ENCODE measurements at places on chromosomes 13 and 19.

GRCh38 chr19:51227326-51227725 is 2.4 kb downstream of the CD33 start:
- no peak for DNase-seq

DNA sequence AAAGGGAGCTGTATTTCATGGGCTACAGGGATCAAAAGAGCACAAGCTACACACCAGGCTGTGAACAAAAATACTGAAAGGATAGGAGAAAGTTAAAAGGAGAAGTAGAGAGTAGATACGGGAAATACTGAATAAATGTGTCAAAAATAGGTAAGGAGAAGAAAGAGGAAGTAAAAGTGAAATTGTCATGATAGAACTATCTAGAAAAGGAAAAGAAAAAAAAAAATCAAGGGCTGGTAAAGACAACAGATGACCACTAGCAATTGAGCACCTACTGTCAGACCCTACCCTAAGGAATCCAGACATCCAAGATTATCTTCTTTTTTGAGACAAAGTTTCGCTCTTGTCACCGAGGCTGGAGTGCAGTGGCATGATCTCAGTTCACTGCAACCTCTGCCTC is 4.8 kb downstream of the RUBCNL start:
- DNase-seq = peak; percentile 44

DNA sequence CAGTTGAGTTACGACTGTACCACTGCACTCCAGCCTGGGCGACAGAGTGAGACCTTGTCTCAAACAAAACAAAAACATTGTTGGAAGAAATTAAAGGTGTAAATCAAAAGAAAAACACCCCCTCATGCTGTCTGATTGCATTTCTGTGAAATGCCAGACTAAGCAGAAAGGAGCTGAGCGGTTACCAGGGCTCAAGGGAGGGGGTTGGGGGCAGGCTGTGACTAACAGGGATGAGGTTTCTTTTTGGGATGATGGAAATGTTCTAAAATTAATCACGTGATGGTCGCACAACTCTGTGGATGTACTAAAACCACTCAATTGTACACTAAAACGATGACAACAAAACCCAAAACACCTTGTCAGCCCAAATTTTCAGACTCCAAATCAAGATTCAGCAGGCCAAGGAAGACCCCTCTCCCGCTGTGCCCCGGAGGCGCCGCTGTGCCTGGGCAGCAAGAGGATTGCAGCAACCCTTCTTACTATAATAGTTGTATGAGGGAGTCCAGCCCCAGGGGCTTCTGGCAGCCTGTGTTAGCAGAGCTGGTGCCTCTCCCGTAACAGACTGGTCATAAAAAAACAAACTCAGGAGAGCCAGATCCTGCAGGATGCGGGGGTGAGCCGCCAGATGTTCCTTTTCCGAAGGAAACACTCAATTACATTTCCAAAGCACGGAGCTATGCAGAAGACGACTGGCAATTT is 20.9 kb downstream of the CAPS start:
- DNase-seq = no peak

DNA sequence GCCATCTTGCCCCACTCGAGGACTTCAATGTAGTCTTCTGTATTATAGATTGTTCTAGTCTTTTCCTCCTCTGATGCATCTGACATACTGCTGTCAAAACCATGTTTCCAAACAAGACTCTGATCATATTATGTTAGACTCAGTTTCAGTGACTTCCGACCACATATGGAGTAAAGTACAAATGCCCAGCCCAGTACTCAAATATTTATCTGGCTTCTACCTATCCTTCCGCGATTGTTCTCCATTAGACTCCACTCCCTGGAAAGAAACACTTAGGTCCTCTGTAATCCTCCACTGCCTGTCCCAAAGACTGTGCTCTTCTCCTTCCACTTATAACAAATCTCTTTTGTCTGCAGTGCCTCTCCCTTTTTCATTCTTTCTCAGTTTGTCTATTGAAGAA is 439.5 kb downstream of the EFNB2 start:
- no peak for DNase-seq

DNA sequence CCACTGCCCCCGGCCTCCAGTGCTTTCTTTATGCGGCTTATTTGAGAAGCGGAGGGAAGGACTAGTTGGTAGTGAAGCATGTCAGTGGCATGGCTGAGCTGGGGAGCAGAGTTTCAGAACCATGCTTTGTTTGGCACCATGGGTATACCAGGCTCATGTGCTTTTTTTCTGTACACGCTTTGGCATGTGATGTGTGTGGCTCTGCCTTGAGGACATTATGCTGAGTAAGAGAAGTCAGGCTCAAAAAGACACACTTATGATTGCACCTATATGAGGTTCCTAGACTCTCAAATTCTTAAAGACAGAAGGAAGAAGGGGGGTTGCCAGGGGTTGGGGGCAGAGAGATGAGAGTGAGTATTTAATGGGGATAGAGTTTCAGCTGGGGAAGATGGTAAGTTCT is 21.3 kb downstream of the GATAD2A start:
- DNase-seq = no peak

- DNase-seq = no peak
Measured at GRCh38 chr13:111123221-111123620, 8.1 kb downstream of the ARHGEF7 start.

GRCh38 chr13:32159137-32159869 is 127.7 kb downstream of the FRY start:
- DNase-seq = no peak

DNA sequence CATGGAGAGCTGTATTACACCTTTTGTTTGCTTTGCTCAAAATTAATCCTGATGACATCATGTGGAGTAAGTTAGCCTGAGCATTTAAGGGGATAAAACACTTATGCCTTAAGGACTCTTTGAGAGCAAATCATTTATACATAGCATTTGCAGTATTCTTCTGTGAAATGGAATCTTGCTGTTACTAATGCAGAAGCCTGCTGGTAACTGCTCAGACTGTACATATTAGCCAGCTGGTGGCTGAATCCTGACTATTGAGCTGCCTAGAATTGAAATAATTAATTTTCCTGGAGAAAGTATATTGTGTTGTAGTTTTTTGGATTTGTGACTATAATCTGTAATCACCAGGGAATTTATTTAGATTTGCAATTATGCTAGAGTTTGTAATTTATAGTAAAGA is 363.2 kb downstream of the GPC6 start:
- no peak for DNase-seq

DNA sequence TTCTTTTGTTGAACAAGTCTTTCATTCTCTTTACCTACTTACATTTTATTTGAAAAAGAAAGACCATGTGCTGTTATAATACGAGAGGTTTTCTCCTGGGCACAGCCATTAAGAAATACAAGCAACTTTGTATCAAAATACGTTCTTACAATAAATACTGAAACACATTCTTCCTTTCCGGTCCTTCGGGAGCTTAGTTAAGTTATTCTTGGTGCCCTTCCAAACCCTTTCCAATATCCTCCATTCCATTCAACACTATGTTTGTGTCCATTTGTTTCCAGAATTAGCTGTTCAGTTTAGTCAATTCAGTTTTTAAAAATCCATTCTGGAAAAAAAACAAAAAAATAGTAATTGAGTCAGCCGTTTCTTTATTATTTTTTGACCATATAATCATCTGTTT is 746.8 kb upstream of the SLC10A2 start:
- no peak for DNase-seq

DNA sequence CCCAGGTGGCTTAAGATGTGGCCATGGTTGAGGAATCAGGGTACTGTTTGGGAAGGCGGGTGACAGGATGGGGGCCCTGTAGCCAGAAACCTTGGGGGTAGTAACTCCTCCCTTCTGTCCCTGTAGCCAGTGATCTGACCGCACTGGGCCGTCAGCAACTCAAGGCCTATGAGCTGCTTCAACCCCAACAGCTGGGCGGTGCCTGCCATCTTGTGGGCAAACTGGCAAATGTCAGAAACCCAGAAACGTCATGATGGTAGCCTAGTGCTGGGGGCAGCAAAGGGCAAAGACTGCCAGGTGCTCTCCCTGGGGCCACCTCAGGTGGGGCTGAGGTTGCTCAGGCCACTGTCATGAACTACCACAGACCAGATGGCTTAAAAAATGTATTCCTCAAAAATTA is 3.5 kb downstream of the COPE start:
- peak; percentile 68 for DNase-seq

DNA sequence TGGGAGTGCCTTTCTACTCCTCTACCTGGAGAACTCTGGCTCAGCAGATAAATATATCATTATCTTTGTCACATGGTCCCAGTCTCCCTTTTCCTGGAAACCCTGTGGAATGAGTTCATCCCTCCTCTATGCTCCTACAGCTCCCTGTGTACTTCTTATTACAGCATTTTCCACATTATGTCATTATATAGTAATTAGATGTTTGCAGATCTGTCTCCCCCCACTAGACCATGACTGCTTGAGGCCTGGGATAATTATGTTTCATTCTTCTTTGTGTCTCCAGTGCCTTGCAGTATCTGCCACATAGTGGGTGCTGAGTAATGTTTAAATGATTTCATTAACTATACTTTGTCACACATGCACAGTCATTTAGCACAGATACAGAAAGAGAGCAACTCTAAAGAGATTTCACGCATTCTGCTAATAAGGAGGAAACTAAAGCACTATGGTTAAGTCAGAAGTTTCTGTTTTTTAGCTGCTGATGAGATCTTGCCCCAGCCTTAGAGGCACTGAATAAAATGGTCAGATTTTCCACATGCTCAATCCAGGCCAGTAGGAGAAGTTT is 66.1 kb upstream of the DIAPH3 start:
- DNase-seq = no peak

DNA sequence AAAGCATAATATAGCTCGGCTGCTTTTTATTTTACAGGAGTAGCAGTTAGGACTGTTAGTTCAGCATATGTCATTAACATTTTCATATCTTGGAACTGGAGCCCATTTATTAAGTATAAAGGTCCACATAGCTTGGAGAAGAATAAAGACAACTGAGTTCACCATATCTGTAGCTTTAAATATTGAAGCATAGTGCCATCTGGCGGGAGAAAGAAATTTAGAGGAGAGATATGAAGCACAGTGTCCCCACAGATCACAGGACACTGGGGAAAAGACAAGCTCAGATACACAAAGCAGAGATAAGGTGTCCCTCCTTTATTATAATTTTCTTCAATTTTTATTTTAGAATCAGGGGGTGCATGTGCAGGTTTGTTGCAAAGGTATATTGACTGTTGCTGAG is 104.7 kb upstream of the FREM2 start:
- no peak for DNase-seq

GRCh38 chr19:43983544-43983911 is 460 bp upstream of the ZNF155 start:
- no peak for DNase-seq

DNA sequence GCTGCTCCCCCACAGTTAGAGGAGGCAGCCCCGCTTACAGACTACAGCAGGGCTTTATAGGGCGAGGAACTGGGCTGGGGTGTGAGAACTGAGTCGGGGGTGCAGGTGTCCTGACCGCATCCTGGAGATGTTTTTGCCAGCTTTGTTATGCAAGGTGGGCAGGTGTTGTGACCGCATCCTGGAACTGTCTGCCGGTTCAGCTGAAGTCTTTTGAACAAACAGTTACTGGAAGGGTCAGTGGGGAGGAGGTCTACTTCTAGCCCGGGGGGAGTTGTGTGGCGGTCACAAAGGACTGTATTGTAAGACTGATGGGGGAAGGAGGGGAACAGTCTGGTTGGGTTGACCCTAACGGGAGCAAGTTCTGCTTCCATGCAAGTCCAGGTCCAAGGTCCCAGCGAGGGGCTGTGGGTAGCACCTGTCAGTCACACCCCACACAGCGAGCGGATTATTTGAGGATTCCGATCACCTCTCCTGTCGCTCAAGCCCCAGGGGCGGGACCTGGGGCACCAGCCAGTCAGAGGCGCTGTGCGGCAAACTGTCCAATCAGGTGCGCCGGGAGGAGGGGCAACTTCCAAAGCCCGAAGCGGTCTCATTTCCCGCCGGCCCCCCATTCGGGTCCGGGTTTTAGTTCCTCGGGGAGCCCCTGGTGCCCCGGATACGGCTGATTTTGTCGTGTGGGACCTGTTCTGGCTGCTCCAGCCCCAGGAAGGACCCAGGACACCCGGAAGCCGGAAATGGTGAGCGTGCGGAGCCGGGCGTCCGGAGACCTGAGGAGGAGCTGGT is at the start of gene ZNF101:
Gene ZNF101, plus strand, starts transcription at position 610 of the 783 bp plus-strand sequence. Its CDS starts 125 bp downstream, at position 735.
- peak; percentile 75 for DNase-seq

DNA sequence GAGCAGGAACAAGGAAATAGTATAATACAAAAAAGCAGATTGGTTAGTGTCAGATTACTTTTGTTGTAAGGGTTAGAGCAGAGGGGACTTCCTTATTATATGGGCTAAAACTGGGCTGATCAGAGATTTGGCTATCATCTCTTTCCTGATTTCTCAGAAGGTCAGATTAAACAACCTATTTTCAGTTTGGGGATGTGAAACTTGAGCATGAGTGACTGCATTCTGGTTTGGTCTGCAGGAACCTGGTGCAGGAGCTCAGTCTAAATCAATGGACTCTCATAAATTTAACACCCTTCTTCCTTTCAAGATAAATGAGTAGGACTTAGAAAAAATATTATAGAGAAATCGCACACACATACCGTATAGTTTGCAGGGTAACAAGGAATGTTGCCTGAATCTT is 12.9 kb upstream of the RFXAP start:
- DNase-seq = no peak

- no peak for DNase-seq
Measured at GRCh38 chr13:98509271-98510155, 67.4 kb downstream of the STK24 start.

GRCh38 chr19:38561053-38561606 is 56.6 kb downstream of the MAP4K1 start:
- DNase-seq = no peak

GRCh38 chr19:39833160-39833463 is 850 bp downstream of the DYRK1B start:
- DNase-seq = no peak

GRCh38 chr13:32059511-32059984 is 28.0 kb downstream of the FRY start:
- no peak for DNase-seq

- DNase-seq = no peak
Measured at GRCh38 chr19:41530761-41531301, 45.1 kb upstream of the CEACAM21 start.

DNA sequence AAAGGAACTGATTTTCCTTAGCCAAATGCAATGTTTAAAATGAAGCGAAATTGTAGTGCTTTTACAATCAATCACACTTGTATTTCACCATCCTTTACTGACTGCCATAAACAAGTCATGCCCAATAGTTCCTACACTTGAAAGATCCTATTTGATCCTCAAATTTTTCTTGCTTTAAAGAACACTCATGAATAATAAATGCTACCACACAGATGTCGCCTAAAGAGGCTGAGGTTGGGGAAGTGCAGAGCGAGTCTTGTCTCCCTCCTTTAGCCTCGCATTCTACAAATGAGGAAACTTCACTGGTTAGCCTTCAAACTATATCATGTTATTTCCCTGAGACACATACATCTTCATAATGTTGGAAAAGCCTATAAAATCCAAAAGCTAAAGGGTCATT is 18.7 kb upstream of the AMER2 start:
- no peak for DNase-seq

DNA sequence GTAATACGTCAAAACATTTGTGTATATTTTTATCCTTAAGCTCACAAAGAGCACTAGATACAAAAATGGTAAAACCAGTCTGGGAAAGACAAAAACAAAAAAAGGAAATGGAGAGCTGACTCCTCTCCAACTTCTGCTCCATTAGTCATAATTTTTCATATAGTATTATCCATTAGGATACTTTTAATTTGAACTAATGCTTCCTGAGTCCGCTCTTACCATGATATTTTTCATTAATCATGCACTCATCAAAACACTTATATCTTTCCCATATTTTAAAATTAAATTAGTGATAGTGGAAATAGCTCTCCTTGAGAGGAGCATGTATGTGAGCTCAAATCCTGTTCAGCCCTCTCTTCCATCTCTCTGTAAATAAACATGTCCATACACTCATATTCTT is 1093.0 kb upstream of the MIR17HG start:
- DNase-seq = no peak

Measured in hematopoietic multipotent progenitor cell (in vitro differentiated cells).